ENCODE measurements at places on chromosomes 1 and 21. TPM values are rescaled to one million over a fixed set of nuclear protein-coding genes. Genes with fewer than 3 reads are reported as not detected.

NLRP3 gene
- total RNA-seq, result 1.0 TPM

PRR9 gene
- total RNA-seq, result not detected

SAMD11 gene
- total RNA-seq, result not detected

C1orf74 gene
- 1.5 TPM for total RNA-seq

HTR1D gene
- 3.4 TPM for total RNA-seq

CFAP74 gene
- total RNA-seq, result not detected

ZDHHC18 gene
- 24.4 TPM for total RNA-seq

CFHR4 gene
- not detected for total RNA-seq

ETNK2 gene
- 15.3 TPM for total RNA-seq

SELENBP1 gene
- total RNA-seq, result 1.2 TPM

SPATA21 gene
- total RNA-seq, result not detected

Measured in glomerular endothelial cell (primary cell).